ENCODE measurements at places on chromosomes 2 and 18. TPM values are rescaled to one million over a fixed set of nuclear protein-coding genes. Genes with fewer than 3 reads are reported as not detected.
A peak's percentile ranks its signal among the peaks of the same experiment; 100 is the strongest.

DNA sequence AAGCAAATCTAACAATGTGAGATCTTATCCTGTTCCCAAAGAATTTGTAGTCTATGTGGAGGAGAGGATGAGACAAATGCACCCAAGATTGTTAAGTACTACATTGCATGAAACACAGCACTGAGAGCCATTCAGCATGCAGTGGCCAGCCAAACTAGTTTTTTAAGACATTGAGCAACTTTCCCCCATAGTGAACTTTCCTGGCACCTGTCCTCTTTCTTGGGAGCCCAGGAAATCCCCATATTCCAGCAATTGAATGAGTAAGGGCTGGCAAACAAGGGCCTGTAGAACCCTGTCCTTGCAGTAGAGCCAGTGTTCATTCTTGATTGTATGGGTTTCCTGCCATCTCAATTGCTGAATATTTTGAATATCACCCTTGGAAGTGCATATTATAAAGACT, 58.8 kb upstream of the FIGN start:
- no peak for DNase-seq

DNA sequence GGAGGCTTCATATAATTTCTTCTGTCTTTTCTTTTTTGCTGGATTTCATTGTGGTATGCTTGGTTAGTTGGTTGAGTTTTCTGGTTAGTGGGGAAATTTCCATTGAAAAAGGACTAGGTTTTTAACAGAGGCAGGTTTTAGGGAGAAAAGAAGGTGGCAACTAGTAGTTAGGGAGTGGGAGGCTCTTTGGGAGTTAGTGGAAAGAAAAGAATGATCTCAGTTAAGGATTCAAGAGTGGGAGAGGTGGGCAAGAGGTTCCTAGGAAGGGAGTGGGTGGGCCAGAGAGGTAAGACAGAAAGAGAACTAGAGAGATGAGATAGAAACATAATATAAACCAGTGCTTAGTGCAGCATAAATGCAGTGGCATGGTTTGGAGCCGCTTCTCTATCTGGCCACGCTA, 96.9 kb downstream of the SPTBN1 start:
- DNase-seq: no peak

DNA sequence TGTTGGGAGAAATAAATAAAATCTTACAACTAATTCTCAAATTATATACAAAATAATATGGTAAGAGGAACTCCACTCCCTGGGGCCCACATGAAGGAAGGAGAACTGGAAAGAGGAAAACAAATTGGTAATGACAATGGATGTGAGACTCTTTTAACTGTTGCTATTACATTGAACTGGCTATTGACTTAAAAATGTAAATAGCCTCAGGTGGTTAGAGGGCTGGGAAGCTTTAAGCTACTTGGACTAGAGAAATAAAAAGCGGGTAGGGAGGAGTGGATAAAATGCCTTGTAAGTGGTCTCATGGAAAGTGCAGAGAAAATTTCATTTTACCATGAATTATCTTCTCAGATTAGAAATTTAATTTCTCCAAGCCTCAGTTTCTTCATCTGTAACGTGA, 64.1 kb downstream of the KCNJ3 start:
- DNase-seq: no peak

Gene PHLPP1
- total RNA-seq: 6.9 TPM

- no peak for DNase-seq
These were observed 728.8 kb upstream of the PIK3C3 start for GRCh38 chr18:41226186-41226585.

Gene ACYP2
- total RNA-seq: 8.5 TPM

DNA sequence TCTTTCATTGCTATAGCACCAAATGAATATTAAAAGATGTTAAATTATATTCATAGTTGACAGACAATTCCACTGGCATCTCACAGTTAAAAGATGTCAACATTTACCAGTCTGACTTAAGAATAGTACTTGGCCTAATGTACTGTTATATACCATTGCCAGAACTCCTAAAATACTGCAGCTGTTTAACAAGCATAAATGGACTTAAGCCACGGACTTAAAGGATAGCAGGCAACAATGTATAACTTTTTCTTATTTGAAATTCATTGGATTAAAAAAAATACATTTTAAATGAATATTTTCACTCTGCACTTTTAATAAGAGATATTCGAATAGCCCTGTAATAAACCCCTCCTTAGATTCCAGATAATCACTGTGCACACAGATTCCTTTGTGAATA, 3.8 kb downstream of the TCF4 start:
- no peak for DNase-seq

DNA sequence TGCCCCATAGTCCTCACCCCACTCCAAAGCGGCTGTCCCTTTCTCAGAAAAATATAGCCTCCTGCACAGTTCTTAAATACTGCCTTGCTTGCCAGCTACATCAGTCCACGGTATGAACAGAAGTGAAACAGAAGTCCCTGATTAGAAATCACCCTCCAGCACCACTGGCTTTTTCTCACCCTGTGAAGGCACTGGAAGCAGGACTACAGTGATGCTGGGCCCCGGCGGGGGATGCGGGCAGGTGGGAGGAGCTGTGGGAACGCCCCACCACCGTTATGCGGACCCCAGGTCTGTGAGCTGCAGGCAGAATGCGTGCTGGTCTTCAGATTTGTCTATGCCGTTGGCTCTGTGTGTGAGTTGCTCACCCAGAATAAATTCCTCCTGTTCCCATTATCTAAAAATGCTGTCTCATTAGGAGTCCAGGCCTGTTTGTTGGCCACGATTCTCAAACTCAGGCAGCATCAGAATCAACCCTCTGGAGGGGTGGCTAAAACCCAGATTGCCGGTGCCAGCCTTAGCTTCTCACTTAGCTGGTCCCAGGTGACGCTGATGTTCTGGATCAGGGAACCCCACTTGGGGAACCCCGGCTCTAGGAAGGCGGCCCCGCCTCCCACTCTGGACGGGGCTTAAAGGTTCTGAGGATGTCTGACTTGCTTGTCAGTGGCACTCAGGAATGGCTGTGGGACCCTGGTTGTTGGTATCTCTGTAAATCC, 224.8 kb upstream of the PXDN start:
- DNase-seq: no peak

DNA sequence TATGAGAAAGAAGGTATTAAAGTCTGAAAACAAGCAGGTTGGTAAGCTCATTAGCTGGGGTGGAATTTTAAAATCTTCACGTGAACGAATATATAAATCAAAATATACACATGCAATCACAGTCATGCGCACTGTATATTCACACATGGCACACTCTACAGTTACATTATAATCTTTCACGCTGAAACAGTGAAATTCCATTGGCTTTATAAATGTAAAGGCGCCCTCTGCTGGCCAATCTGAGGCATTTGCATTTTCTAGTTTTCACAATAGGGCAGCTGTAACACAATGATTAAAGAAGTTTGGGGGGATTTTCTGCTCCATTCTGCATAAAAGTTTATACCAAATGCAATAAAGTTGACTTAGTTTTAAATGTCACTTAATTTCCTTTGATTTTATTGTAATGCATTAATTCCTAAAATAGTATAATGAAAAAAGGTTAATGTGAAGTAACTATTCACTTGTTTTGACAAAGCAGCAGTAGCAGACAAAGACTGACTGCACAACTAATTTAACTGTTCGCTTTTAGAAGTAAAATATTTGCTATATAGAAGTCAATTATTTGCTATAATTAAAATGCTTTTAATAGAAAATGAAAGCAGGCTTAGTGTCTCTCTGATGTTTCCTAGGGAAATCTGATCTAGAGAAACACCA, 17.2 kb downstream of the IFIH1 start:
- DNase-seq: peak; percentile 55

DNA sequence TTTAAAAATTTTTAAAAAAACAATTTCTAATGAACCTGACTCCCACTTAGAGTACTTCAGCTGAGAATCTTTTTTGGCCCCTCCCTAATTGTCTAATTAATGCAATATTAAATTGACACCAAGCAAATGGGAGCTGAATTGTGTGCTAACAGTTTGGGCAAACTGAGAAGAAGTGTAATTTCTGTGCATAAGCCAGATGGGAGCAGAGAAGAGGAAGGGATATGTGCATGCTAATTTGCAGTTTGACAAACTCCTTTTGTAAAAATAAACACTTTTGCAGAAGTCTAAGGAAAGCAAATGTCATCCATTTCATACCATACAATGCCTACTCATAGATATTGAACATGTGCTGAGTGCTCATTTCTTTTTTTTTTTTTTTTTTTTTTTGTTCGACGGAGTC, 332.0 kb downstream of the CYRIA start:
- DNase-seq: peak; percentile 11

GRCh38 chr2:207833251-207833751, 63.6 kb upstream of the FZD5 start:
- DNase-seq: no peak

DNA sequence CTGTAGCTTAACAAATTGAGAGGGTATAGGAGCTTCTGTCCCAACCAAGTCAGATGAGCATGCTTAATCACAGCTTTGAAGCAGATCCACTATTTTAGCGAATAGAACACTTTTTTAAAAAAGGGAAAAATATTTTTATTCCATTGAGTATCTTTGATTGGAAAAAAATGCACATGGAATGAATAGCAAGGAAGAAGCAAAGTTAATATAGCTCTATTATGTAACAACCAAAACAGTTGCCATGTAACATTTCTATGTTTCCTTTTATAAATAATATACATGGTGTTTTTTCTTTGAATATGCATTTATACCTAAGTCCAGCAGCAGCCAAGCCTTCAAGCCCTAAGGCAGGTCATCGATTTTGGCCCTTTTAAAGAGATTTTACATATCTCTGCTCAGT, 21.4 kb upstream of the SPTBN1 start:
- DNase-seq: no peak

DNA sequence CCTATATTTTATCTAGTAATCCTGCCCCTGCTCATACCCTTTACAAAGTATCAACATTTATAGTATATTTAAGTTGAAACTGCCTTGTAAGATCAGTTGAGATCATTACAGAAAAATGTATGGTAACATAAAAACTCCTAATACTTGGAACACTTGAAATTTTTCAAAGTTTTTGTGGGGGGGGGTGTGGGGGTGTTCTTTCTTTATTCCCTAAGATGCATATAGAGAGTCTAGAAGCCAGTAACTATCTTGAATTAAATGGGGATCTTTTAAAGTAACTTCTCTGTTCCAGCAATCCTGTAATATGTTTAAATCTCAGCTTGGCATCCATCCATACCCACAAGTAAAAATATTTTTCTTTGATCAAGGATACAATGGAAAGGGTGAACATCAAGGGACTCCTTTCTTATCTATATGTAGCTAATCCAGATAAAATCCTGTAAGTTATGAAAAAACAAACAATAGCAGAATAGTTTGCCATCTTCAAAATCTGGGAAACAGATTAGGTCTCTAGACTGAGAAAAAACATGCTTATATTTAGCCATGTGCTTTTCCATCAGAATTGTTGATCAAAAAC, 455.3 kb downstream of the MEIS1 start:
- no peak for DNase-seq

GRCh38 chr18:79405019-79405780, 9.5 kb downstream of the NFATC1 start:
- no peak for DNase-seq

DNA sequence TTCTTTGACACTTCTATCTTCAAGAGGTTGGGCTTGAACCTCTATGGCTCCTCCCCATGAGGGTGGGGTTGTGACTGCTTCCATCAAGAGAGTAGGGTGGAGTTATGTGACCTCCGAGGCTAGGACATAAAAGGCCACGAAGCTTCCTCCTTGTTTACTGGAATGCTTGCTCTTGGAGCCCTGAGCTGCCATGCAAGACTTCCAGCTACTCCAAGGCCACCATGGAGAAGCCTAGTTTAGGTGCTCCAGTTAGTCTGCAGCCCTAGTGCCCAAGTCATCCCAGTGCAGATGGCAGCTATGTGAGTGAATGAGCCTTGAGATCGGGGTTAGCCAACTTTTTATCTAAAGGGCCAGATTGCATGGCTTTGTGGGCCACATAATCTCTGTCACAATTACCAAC, 2.4 kb upstream of the MERTK start:
- peak; percentile 36 for DNase-seq

- no peak for DNase-seq
These were observed 135.7 kb downstream of the DSEL start for GRCh38 chr18:67380867-67381266.

Gene TMEM150A
- 20.6 TPM for total RNA-seq

DNA sequence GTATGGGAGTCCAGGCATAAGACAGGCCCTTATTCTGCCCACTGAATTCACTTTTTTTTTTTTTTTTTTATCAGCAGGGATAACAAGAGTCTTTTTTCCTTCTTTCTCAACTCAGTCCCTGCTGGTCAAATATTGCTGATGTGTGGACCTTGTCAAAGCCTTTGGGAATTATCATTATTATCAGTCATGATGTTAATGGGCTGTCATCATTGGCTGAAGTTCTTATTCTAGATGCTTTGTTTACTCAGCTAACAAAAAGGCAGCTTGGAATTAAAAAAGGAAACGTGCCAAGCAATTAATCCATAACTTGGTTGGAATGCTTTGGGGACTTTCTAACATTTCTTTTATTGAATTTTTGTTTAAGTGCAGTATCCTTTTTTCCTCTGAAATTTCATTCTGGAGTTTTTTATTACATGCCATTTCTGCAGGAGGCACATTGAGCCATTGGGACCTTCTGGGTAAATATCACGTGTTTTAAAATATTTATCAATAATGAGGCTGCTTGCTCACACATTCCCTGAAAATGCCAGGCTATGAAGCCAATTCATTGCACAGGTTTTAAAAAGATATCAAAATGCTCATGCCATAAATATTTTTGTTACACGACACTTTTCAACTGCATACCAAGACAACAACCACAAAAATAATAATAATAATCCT, 246.3 kb downstream of the TXNL1 start:
- DNase-seq: no peak

Gene NABP1
- 80.2 TPM for total RNA-seq

Gene DARS1
- 119 TPM for total RNA-seq

- no peak for DNase-seq
These were observed 123.6 kb upstream of the STK17B start for GRCh38 chr2:196295005-196295404.

GRCh38 chr18:25533218-25533617, 181.3 kb upstream of the ZNF521 start:
- DNase-seq: no peak

Gene FAM237A
- total RNA-seq: not detected

- no peak for DNase-seq
These were observed 82.1 kb downstream of the ACTR2 start for GRCh38 chr2:65309699-65310098.

- peak; percentile 59 for DNase-seq
These were observed 17.8 kb upstream of the DGKD start for GRCh38 chr2:233336541-233336940.

DNA sequence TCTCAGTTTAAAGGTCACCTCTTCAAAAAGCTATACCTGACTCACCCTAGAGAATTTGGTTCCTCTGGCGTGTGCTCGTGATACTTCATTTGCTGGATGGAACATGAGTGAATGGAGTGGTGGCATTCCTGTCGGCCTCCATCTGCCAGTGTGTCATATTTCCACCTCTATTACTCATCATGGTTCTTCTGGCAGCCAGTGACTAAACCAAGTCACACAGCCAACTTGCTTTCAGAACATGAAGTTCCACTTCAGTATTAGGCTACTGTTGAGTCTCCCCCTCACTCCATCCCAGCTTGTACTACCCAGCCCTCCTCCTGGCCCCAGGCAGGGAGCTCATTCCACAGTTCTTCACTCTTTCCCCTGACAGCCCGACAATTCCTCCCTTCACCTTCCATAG, 169.8 kb downstream of the MREG start:
- peak; percentile 91 for DNase-seq

GRCh38 chr2:16774980-16775898, 109.6 kb upstream of the CYRIA start:
- no peak for DNase-seq

GRCh38 chr18:74251297-74252038, 40.3 kb downstream of the CYB5A start:
- peak; percentile 76 for DNase-seq

Data from osteoblast (primary cell).